Femur (tissue), 1 donor: ENCODE measurements at places on chromosomes 7 and 10.

DNA sequence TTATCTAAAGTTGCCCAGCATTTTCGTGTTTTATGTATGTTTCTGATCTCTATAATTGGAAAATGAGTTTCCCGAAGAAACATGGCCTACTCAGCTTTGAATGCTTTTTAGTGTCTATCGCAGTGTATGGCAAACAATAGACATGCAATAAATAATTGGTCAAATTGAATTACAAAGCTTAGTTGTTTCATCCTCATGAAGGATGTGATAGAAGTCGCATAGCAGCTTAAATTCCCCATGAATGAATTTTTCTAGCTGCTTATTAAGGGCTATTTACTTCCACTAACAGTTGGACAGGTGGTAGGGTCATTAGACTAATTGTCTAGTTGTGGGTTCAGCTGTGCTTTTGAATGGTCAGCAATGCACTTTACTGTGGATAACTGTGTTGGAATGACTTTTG lies 467.3 kb upstream of the MBL2 start:
- no peak for DNase-seq

DNA sequence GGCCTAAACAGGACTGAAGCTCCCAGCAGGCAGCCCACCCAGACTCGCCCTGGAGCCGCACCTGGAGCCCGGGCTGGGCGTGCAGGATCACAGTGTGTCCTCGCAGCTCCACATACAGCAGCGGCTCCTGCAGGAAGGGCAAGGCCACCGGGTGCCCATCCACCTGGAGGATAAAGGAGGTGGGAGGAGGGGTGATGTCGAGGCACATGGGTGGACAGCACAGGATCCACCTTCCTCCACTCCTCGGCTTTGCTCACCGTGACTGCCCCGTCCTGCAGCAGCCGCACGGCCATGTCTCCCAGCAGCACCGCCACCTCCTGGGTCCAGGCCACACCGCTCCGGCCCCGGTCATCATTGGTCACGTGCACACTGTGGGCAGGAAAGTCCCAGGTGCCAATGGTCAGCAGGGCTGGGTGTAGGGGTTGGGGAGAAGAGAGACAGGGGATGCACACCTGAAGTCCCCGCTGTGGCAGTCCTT lies 16.8 kb downstream of the ATP6V1F start:
- no peak for DNase-seq

DNA sequence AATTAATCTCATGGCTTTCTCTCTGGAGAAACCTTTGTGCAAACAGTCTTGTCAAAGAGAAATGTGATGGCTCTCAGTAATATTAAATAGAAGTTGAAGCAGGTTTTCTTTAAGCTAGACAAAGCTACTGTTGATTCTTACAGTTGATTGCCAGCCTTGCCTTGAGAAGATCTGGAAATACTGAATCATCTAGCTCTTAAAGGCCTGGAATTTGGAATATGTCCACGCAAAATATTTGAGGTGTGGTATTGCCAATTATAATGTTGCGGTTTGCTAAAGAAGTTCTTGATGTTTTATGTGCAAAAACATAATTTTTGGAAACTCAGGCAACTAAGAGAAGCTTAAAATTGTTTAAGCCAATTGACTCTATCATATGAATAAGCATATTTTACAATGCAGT lies 371.9 kb downstream of the PHF14 start:
- no peak for DNase-seq

- no peak for DNase-seq
Observed at GRCh38 chr7:81014266-81014665, 95.4 kb upstream of the SEMA3C start.

- no peak for DNase-seq
Observed at GRCh38 chr7:98288064-98288823, 6.8 kb downstream of the BRI3 start.

- DNase-seq, result no peak
Observed at GRCh38 chr7:2821842-2822507, 22.1 kb downstream of the GNA12 start.
